ACHN (cell line): ENCODE measurements at places on chromosomes 12 and 14.

DNA sequence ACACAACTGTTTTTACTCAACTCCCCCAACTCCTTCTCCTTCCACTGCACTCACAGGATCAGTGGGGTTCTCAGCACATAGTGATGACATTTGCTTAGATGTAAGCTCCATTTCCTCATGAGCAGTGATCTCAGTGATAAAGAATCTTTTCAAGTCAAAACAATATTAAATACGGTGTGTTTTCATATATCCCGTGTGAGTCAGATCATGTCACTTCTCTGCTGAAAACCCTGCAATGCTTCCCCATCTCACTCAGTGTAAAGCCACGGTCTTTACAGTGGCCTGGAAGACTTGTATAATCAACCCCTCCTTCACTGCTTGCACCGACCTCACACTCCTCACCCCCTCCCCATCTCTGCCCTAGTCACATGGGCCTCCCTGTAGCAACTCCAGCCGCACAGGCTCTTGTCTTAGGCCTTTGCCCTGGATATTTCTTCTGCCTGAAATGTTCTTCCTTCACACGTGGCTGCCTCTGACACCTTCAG, 149.7 kb upstream of the ARHGAP5 start:
- peak; percentile 92 for DNase-seq

GRCh38 chr14:77979666-77980351, 179.9 kb downstream of the ADCK1 start:
- DNase-seq: no peak

- DNase-seq: no peak
Measured at GRCh38 chr12:91493308-91493707, 310.7 kb upstream of the DCN start.

DNA sequence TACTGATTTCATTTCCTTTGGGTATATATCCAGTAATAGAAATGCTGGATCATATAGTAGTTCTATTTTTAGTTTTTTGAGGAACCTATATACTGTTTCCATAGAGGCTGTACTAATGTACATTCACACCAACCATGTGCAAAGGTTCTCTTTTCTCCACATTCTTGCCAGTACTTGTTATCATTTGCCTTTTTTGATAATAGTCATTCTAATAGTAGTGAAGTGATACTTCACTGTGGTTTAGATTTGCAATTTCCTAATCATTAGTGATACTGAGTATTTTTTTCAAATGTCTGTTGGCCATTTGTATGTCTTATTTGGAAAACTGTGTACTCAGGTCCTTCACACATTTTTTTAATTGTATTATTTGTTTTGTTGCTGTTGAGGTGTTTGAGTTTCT, 148.2 kb upstream of the NAV3 start:
- no peak for DNase-seq

DNA sequence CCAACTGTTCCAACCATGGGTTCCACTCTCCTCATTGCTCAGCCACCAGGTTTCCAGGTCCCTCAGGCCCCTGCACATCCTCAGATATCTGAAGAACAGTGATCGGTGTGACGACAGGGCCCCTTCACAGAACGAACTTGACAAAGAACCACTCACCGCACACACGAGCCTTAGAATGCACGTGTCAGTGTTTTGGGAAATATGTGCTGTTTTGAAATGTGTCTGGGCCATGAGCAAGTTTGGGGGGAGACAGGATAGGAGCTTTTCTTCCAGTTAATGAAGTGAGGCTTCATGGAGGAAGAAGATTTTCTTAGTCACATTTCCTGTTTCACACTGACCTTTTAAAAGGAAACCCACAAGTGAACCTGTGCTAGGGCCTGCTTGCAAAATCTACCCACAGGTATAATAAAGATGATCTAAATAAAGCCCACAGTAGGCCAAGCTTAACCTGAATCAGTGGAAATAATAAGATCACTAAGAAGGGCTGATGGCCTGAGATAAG, 58.6 kb downstream of the ZFP36L1 start:
- DNase-seq: no peak

GRCh38 chr12:124695861-124696260, 128.4 kb upstream of the NCOR2 start:
- DNase-seq: no peak

- no peak for DNase-seq
Measured at GRCh38 chr12:121114806-121115205, 17.9 kb upstream of the P2RX7 start.

- peak; percentile 77 for DNase-seq
Measured at GRCh38 chr12:45725631-45726602, 3.6 kb upstream of the ARID2 start.

GRCh38 chr12:68739891-68740290, 6.1 kb upstream of the SLC35E3 start:
- no peak for DNase-seq

DNA sequence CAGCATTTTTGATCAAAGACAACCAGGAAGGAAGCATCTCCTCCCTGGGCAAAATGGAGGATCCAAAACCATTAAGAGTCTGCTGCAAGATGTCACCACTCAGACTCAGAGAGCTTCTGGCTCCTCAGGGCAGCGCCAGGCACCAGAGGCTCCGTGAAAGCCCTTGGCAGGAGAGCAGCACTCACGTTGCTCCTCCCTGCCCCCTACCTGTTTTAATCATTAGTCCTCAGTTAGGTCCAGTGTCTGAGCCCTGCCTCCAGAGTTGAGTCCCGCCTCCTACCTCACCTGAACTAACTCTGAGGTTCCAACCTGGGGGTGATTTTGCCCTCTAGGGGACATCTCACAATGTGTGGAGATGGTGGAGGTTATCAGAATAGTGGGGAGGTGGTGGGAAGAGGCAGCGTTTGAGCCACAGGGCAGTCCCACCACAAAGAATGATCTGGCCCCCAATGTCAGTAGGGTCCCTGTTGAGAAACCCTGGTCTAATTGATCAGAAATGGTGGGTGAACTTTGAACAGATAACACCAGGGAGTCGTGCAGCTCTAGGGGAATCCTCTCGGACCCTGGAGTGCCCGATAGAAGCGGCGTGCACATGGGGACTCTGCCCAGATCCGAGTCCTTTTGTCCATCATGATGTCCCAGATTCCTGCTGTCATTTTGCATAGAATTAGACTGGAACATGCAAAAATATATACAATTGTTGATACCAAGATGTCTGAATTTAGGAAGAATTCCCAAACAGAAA, 156.7 kb upstream of the DIO3 start:
- DNase-seq: no peak

DNA sequence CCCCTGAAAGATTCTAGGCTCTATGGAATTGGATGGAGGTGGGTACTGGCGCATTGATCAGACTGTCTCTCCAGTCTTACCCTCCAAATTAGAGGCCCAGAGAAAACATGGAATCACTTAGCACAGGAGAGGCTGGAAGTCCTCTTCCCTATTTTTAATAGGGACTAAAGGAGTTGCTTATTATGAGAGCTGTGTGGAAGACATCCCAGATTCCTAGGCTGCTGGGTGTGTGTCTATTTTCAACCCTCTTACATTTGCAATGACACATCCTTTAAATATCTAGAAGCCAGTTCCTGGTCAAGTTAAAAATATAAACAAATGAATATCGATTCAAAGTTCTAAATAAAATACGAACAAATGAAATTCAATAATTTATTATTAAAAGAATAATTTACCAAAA, 58.3 kb upstream of the ARID2 start:
- peak; percentile 38 for DNase-seq

- peak; percentile 70 for DNase-seq
Measured at GRCh38 chr14:106790189-106791036, 1264.0 kb downstream of the TMEM121 start.

DNA sequence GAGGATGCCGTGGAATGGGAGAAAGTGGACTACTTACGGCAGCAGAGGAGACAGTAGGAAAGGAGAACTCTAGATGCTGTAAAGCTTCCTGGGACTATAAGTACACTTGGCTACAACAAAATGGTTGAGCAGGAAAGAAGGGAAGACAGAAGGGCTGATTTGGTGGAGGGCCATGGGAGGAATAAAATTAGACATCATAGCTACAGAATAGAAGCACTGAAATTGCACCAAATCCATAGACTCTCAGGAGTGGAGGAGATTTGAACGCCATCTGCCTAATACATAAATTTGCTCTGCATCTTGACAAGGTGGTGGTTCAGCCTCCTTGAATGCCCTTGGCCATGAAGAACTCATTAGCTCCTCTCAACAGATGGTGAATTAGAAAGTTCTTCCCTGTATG, 16.3 kb upstream of the DCP1B start:
- no peak for DNase-seq

DNA sequence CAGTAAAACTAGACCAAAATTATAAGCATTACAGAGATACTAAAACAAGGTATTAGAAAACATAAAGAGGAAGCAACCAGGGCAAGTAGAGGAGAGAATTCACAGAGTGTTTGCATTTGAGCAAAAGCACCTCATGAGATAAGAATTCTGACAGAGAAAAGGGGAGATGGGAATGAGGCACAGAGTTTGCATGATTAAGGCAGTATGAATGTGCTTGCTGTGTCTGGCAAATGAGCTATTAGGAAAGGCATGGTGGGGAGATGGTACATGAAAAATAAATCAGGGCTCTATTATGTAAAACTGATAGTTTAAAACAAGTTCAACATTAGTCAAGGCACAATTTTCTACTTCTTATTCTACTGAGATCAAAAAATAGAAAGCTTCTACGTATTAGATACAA, 23.1 kb downstream of the GARIN6 start:
- DNase-seq: peak; percentile 35

GRCh38 chr12:104456417-104456949, at the start of gene CHST11:
TSS of gene CHST11 (plus strand) at chr12:104456948.
- DNase-seq: peak; percentile 88

- DNase-seq: no peak
Measured at GRCh38 chr14:88340357-88340756, 17.3 kb upstream of the KCNK10 start.

- DNase-seq: no peak
Measured at GRCh38 chr12:96041181-96041580, 5.8 kb upstream of the LTA4H start.

DNA sequence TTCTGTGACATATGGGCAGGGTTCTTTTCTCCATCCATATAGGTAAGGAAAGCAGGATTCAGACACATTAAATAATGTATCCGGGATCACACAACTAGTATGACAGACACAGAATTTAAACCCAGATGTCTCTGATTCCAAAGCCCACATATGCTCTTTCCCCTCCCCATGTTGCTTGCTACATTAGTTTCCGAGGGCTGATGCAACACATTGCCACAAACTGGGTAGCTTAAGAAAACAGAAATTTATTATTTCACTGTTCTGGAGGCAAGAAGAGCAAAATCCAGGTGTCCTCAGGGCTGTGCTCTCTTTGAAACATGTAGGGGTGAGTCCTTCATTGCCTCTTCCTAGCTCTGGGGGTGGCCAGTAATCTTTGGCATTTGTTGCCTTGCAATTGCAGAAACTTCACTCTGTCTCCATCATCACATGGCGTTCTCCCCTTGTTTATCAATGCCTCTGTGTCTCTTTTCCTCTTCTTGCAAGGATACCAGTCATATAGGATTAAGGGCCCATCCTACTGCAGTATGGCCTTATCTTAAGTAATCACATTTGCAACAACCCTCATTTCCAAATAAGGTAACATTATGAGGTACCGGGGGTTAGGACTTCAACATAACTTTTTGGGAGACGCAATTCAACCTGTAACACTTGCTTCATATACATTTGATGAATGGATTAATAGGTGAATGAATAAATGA, 83.0 kb upstream of the CCND2 start:
- no peak for DNase-seq

DNA sequence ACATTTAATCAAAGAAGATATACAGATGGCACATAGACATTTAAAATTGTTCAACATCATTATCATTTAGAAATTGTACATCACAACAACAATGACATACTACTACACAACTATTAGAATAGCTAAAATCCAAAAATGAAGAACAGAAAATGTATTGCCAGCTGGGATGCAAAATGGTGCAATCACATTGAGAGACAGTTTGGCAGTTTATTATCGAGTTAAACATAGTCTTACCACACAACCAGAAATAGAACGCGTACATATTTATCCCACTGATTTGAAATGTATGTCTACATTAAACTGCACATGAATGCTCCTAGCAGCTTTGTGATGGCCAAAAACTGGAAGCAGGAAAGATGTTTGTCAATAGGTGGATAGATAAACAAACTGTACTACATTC, 791.5 kb upstream of the MGAT4C start:
- DNase-seq: no peak

- DNase-seq: no peak
Measured at GRCh38 chr12:116590561-116590960, 31.4 kb downstream of the MAP1LC3B2 start.

- no peak for DNase-seq
Measured at GRCh38 chr14:104885031-104885972, 20.2 kb downstream of the CEP170B start.

DNA sequence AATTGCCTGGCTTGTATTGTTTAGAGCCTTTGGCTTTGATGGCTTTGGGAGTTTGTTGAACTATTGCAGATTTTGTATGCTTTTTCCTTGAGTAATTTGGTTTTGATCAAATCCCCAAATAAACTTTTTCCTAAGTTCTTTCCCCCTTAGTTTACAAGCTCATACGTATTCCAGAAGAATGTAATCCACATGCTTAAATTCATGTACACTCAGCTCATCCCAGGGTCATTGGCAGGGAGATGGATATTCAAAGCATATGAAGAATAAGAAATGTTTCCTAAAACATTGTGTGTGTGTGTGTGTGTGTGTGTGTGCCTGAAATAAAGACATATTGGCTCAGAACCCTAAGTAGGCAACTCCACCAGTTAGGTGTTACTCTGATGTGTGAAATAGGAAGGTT, 89.4 kb downstream of the TMEM30B start:
- DNase-seq: no peak

GRCh38 chr12:24307153-24307552, 357.7 kb upstream of the SOX5 start:
- DNase-seq: no peak

GRCh38 chr12:100279159-100279558, 12.2 kb downstream of the SCYL2 start:
- DNase-seq: no peak

DNA sequence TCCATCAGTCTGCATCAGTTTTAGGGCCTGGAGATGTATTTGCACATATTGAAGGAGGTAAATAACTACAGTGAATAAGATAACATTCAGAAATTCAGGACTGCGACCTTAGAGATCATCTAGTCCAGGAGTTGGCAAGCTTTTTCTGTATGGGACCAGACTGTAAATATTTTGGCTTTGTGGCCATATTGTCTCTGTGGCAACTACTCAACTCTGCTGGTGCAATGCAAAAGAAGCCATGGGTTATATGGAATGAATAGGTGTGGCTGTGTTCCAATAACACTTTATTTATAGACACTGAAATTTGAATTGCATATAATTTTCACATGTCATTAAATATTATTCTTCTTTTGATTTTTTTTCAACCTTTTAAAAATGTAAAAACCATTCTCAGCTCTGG, 156.6 kb downstream of the METTL25 start:
- DNase-seq: no peak
